Type B pancreatic cell (in vitro differentiated cells): ENCODE measurements at places on chromosomes 13 and 19.

GRCh38 chr13:42747399-42747873 lies 33.9 kb upstream of the FAM216B start:
- peaks cover 3% of the 10 kb centered on the region for H3K27me3 ChIP-seq
- H3K4me1 ChIP-seq = peaks cover 8% of the 10 kb centered on the region

DNA sequence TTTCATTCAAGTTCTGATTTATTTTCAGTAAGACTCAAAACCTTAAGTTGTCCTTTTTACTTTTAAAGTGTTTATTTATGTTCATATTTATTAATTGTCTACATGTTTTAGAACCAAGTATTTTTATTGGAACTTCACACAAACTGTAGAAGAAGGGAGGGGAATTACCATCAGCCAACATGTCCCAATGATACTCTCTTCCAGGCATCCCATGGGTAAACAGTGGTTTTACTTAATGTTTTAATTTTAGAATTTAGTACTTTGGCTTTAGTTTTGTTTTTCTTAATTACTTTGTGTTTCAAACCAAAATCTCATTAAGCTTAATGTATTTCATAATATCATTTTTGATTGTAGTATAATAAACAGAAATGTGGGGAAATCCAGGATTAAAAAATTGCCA lies 5.2 kb downstream of the TNFSF13B start:
- H3K36me3 ChIP-seq = no peaks in the 10 kb centered on the region
- H3K27me3 ChIP-seq = no peaks in the 10 kb centered on the region
- no peak overlapping the region for H3K27ac ChIP-seq
- H3K4me3 ChIP-seq = no peak overlapping the region
- DNase-seq = no peak

GRCh38 chr19:36258028-36258875 lies 43.3 kb downstream of the ZNF146 start:
- H3K27me3 ChIP-seq = no peaks in the 10 kb centered on the region
- H3K4me1 ChIP-seq = no peaks in the 10 kb centered on the region
- peak overlapping the region; percentile 55 for H3K27ac ChIP-seq
- H3K4me3 ChIP-seq = peak overlapping the region; percentile 89
- peaks cover 9% of the 10 kb centered on the region for H3K36me3 ChIP-seq
- DNase-seq = peak; percentile 63

DNA sequence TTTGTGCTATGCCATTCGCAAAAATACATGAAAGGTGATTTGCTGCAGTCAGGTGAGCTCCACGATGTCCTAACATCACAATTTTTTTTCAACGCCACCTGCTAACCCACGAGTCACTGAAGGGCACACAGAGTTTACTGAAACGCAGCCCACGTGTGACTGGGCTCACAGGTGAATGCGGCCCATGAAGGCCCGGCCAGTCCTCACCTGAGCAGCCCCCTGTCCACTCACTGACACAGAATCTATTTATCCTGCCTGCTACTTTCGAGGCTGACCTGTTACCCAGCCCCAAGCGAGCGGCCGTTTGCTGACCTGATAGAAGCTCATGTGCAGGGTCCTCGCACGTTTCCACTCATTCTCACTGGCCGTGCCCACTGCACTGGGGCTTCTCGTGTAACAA lies 121.9 kb upstream of the SOX1 start:
- H3K27ac ChIP-seq = no peak overlapping the region
- DNase-seq = no peak
- no peaks in the 10 kb centered on the region for H3K4me1 ChIP-seq
- peaks cover 21% of the 10 kb centered on the region for H3K27me3 ChIP-seq
- no peak overlapping the region for H3K4me3 ChIP-seq

DNA sequence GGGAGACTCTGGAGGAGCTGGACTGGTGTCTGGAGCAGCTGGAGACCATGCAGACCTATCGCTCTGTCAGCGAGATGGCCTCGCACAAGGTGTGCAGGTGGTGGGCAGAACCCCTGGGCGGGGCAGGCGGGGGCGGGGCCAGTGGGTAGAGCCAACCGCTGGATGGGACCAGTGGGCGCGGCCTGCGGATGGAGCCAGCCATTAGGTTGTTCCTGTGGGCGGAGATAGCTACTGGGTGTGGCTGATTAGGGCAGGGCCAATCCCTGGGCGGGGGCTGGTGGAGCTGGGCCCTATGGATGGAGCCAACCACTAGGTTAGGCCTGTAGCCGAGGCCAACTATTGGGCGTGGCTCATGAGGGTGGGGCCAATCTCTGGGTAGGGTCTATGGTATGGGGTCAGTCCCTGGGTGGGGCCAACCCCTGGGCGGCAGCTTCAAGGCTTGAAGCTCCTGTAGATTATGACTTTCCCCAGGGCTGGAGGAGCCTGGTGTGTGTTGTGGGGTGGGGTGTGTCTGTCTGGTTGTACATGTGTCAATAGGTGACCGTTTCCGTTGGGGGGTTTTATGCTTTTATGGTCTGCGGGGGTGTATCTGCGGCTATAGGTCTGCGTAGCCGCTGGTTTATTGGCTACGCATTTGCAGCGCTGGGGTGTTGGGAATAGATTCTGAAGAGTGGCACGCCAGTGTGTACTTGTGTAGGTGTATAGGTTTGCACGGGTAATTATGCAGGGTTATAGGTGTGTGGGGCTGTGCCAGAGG lies 30.7 kb downstream of the PDE4A start:
- DNase-seq = no peak
- H3K36me3 ChIP-seq = no peaks in the 10 kb centered on the region
- H3K4me1 ChIP-seq = peaks cover 15% of the 10 kb centered on the region

GRCh38 chr13:96650301-96650886 lies 343.9 kb downstream of the OXGR1 start:
- DNase-seq = no peak
- no peaks in the 10 kb centered on the region for H3K27me3 ChIP-seq
- no peaks in the 10 kb centered on the region for H3K4me1 ChIP-seq
- H3K36me3 ChIP-seq = no peaks in the 10 kb centered on the region

DNA sequence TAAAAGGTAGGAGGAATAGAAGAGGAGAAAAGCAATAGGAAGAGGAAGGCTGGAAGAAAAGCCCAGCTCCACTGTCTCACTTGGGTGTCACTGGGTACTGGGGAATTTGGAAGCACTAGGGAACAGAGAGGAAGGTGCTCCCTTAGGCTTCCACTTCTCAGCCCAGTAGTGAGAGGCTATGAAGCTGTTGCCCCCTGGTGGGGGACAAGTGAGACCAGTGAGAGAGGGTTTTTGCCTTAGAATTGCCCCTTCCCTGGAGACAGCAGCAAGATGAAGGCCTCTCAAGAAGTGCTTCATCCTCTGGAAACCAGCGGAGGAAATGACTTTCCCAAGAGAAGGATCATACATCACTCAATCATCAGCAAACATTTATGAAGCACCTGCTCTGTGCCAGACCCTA lies 4.7 kb upstream of the ZNF606 start:
- no peak overlapping the region for H3K4me3 ChIP-seq
- no peak overlapping the region for H3K27ac ChIP-seq
- no peaks in the 10 kb centered on the region for H3K27me3 ChIP-seq
- no peaks in the 10 kb centered on the region for H3K4me1 ChIP-seq

- no peak overlapping the region for H3K4me3 ChIP-seq
- H3K36me3 ChIP-seq = no peaks in the 10 kb centered on the region
- peaks cover 6% of the 10 kb centered on the region for H3K4me1 ChIP-seq
- DNase-seq = no peak
- no peak overlapping the region for H3K27ac ChIP-seq
Observed at GRCh38 chr19:3159565-3159964, 19.0 kb upstream of the S1PR4 start.

- H3K4me1 ChIP-seq = peaks cover 18% of the 10 kb centered on the region
- no peak for DNase-seq
- H3K27ac ChIP-seq = no peak overlapping the region
- no peak overlapping the region for H3K4me3 ChIP-seq
- peaks cover 4% of the 10 kb centered on the region for H3K36me3 ChIP-seq
- H3K27me3 ChIP-seq = no peaks in the 10 kb centered on the region
Observed at GRCh38 chr13:24187185-24187584, 26.7 kb downstream of the SPATA13 start.

DNA sequence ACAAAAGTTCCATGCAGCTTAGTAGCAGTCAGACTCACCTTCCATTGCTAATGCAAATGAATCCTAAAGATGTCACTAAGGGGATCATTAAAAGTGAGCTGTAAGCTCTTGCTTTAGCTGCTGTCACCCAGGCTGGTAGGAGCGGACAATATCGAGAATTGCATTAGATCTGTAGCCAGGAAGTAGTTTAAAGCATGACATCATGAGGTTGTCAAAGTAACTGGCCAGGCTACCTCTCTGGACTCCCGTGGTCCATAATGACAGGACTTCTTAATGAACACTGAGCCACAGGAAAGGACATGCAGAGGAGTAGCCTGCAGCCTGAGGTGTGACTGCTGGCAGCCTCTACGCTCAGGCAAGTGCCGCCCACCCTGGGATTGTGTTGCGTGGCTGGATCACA lies 522.3 kb upstream of the NBEA start:
- no peak overlapping the region for H3K27ac ChIP-seq
- no peak overlapping the region for H3K4me3 ChIP-seq
- peaks cover 16% of the 10 kb centered on the region for H3K4me1 ChIP-seq
- H3K36me3 ChIP-seq = no peaks in the 10 kb centered on the region

DNA sequence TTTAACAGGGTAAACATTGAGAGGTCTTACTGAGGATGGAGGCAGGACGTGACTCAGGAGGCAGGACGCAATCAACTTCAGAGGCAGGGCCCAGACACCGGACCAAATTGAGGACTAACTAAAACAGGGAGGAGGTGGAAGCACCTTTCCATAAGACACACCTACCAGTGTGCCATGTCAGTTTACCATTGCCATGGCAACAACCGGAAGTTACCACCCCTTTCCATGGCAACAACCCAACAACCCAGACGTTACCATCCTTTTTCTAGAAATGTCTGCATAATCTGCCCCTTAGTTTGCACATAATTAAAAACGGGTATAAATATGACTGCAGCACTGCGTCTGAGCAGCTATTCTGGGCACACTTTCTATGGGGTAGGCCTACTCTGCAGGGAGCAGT lies 53.5 kb upstream of the SOX21 start:
- no peak overlapping the region for H3K4me3 ChIP-seq
- no peak overlapping the region for H3K27ac ChIP-seq
- DNase-seq = no peak
- H3K4me1 ChIP-seq = no peaks in the 10 kb centered on the region

DNA sequence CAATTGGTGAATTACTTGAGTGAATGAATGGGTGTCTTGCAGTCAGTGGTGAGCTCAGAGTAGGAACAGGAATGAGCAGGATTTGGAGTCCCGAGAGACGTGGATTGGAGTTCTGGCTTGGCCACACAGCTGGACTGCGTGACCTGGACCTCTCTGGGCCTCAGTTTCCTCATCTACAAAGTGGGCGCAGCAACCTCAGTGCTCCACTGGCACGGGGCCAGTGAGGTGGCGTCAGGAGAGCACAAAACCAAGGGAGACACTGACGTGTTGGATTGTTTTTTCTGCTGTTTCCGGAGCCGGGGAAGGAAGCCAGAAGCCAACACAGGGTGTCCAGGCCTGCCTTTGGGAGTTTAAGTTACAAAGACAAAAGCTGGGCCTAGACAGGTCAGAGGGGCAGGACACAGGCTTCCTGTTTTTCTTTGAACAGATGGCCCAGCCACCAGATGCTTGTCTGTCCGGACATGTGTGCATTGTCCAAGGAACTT lies 6.5 kb upstream of the DOCK6 start:
- H3K27me3 ChIP-seq = no peaks in the 10 kb centered on the region
- DNase-seq = no peak
- peaks cover 25% of the 10 kb centered on the region for H3K4me1 ChIP-seq

DNA sequence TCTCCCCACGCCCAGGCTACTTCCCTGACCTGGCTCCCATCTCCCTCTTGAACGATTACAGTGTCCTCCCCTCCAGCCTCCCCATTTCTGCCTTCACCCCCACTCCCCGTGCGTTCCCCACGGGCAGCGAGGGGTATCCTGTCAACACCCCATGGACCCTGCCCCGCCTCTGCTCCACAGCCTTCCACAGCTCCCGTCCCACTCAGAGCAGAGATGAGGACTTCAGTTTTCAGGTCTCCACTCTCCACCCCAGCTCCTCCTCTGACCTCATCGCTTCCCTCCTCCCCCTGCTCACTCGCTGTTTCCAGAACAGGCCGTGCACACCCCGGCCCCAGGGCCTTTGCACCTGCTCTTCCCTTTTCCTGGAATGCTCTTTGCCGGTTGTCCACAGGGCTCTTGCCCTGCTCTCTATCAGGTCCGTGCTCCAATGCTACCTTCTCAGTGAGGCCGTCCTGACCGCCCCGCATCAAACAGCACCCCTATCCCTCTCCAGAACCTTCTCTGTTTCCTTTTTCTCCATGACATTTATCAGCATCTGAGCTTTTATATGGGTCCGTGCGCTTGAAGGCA lies 15.0 kb downstream of the LRRC4B start:
- peak overlapping the region; percentile 40 for H3K27ac ChIP-seq
- peaks cover 65% of the 10 kb centered on the region for H3K27me3 ChIP-seq
- H3K4me1 ChIP-seq = peaks cover 12% of the 10 kb centered on the region
- DNase-seq = no peak
- no peaks in the 10 kb centered on the region for H3K36me3 ChIP-seq

- H3K27me3 ChIP-seq = no peaks in the 10 kb centered on the region
- no peak overlapping the region for H3K4me3 ChIP-seq
- H3K27ac ChIP-seq = no peak overlapping the region
- peaks cover 8% of the 10 kb centered on the region for H3K4me1 ChIP-seq
- no peak for DNase-seq
- peaks cover 5% of the 10 kb centered on the region for H3K36me3 ChIP-seq
Observed at GRCh38 chr13:98930151-98930591, 47.7 kb downstream of the DOCK9 start.

DNA sequence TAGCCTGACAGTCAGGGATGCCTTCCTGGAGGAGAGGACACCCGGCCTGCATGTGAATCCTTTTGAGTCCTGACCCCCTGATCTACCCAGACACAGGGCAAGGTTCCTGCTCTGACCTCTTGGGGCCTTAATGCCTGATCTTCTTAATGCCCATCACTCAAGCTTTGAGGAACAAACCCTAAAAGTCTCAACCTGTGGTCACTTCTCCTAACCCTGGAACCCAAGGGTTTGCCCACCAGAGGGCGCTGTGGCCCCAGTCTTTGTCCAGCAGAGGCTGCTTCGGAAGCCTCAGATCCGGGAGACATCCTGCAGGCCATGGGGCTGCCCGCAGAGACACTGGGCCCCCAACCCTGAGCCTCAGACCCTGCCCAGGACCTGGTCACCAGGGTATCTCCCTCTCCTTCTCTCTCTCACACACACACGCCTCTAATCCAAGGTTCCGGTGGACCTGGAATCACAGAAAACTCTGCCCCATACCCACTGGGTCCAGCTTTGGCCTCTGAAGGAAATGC lies 9.8 kb upstream of the DPF1 start:
- no peaks in the 10 kb centered on the region for H3K36me3 ChIP-seq
- H3K4me3 ChIP-seq = no peak overlapping the region
- peaks cover 23% of the 10 kb centered on the region for H3K27me3 ChIP-seq
- DNase-seq = peak; percentile 85
- H3K4me1 ChIP-seq = no peaks in the 10 kb centered on the region

- H3K27ac ChIP-seq = peak overlapping the region; percentile 2
- peaks cover 13% of the 10 kb centered on the region for H3K27me3 ChIP-seq
- peaks cover 27% of the 10 kb centered on the region for H3K4me1 ChIP-seq
- H3K36me3 ChIP-seq = no peaks in the 10 kb centered on the region
- no peak overlapping the region for H3K4me3 ChIP-seq
Observed at GRCh38 chr19:28314756-28315155, 898.2 kb downstream of the UQCRFS1 start.

- peaks cover 7% of the 10 kb centered on the region for H3K4me1 ChIP-seq
- no peak for DNase-seq
- H3K4me3 ChIP-seq = no peak overlapping the region
- H3K27ac ChIP-seq = no peak overlapping the region
- no peaks in the 10 kb centered on the region for H3K27me3 ChIP-seq
Observed at GRCh38 chr13:33763021-33763420, 54.9 kb upstream of the RFC3 start.
